ENCODE measurements at places on chromosomes 1 and 21.

DNA sequence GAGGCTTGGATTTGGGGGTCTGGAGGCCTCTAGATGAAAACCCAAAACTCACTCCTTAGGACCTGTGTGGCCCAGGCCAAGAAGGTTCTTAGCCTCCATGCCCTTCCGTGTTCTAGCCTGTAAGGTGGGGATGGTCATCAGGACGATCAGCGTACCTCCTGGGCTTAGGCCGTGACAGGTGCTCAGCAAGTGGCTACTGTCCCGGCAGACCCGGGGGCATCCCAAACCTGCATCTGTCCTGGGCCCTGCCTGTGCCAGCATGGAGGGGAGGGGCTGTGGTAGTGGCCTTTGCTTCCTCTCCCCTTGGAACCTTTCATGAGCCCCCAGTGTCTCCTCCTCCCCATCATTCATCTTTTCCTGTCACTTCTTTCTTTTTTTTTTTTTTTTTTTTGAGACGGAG, 22.7 kb upstream of the TRAPPC10 start:
- H3K27me3 ChIP-seq = peaks cover 43% of the 10 kb centered on the region
- H3K36me3 ChIP-seq = no peaks in the 10 kb centered on the region
- H3K4me3 ChIP-seq = no peak overlapping the region
- H3K27ac ChIP-seq = no peak overlapping the region
- no peak for DNase-seq
- H3K4me1 ChIP-seq = peaks cover 8% of the 10 kb centered on the region

DNA sequence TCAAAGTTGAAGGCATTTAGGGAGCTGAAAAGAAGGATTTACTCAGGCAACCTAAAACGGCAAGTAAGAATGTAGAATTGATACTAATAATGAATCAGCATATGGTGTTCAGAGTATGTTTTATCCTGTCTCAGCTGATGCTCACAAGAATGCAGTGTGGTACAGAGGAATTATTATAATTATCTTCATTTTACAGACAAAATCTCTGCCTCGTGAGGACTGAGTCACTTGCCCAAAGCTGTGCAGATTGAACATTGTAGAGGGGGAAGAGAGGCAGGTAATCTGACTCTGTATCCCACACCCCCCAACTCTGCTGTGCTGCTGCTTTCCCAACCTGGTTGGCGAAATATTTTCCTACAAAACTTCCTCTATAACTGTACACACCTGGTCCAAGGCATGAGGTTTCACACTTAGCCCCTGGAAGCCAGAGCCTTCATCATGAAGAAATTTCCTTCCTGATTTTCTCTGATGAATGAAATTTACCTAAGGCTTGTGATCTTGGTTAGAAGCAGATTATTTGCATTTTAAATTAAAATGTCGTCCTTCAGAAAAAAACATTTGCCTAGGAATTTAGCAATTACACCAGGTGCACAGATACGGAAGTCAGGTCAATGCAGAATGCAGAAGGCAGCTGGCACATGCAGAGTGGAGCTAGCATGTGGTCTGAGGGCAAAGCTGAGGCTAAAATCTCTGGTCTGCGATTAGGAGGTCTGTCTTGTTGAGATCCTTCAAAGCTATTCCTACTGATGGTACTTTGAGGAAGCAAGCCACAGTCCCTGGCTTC, 52.8 kb downstream of the DPT start:
- DNase-seq = no peak
- H3K27me3 ChIP-seq = no peaks in the 10 kb centered on the region
- no peak overlapping the region for H3K4me3 ChIP-seq
- H3K27ac ChIP-seq = no peak overlapping the region
- H3K4me1 ChIP-seq = no peaks in the 10 kb centered on the region

- H3K4me1 ChIP-seq = no peaks in the 10 kb centered on the region
- H3K27ac ChIP-seq = no peak overlapping the region
- no peak for DNase-seq
- no peaks in the 10 kb centered on the region for H3K36me3 ChIP-seq
- no peak overlapping the region for H3K4me3 ChIP-seq
Measured at GRCh38 chr1:60615666-60616065, 466.7 kb upstream of the NFIA start.

- no peak for DNase-seq
- no peaks in the 10 kb centered on the region for H3K36me3 ChIP-seq
- H3K4me1 ChIP-seq = peaks cover 37% of the 10 kb centered on the region
- H3K4me3 ChIP-seq = no peak overlapping the region
- no peaks in the 10 kb centered on the region for H3K27me3 ChIP-seq
Measured at GRCh38 chr1:22736501-22737080, 26.0 kb downstream of the EPHB2 start.

DNA sequence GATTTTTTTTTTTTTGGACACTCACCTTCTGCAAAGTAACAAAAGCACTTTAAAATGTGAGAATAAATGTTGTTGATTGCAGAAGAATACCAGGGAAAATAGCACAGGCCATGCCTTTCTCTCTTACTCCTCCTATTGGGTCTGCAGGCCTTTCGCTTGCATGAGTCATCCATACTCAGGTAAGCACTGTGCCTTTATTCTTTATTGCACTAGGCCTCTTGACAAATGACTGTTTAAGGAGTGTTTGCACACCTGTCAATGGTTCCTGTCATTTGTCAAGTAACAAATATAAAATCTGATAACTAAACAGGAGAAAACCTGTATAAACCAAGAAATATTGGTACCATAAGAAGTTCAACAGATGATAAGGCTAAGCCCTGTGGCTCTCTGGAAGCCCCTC, 106.5 kb downstream of the RGS7 start:
- no peak overlapping the region for H3K4me3 ChIP-seq
- DNase-seq = no peak
- H3K27me3 ChIP-seq = no peaks in the 10 kb centered on the region
- no peaks in the 10 kb centered on the region for H3K4me1 ChIP-seq

DNA sequence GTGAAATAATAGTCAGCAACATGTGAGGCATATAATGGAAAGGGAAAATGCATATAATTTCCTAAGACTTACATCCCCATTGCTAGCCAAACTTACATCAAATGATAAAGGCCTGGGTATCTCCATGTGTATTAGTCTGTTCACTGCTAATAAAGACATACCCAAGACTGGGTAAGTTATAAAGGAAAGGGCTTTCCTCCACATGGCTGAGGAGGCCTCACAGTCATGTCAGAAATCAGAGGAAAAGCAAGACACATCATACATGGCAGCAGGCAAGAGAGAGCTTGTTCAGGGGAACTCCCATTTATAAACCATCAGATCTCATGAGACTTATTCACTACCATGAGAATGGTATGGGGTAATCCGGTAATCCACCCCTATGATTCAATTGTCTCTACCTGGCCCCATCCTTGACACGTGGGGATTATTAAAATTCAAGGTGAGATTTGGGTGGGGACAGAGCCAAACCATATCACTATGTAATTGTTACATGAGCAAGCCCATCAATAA, 161.5 kb upstream of the SAMSN1 start:
- no peaks in the 10 kb centered on the region for H3K4me1 ChIP-seq
- H3K36me3 ChIP-seq = no peaks in the 10 kb centered on the region
- no peak overlapping the region for H3K27ac ChIP-seq
- DNase-seq = no peak
- no peaks in the 10 kb centered on the region for H3K27me3 ChIP-seq
- H3K4me3 ChIP-seq = no peak overlapping the region

GRCh38 chr1:67013573-67013972, 40.4 kb downstream of the SLC35D1 start:
- H3K27me3 ChIP-seq = no peaks in the 10 kb centered on the region
- peaks cover 26% of the 10 kb centered on the region for H3K36me3 ChIP-seq
- peak; percentile 84 for DNase-seq
- H3K27ac ChIP-seq = no peak overlapping the region

GRCh38 chr1:53574621-53575020, 115.4 kb downstream of the DMRTB1 start:
- peaks cover 31% of the 10 kb centered on the region for H3K27me3 ChIP-seq
- no peak overlapping the region for H3K4me3 ChIP-seq
- peaks cover 47% of the 10 kb centered on the region for H3K4me1 ChIP-seq
- H3K36me3 ChIP-seq = peaks cover 14% of the 10 kb centered on the region

DNA sequence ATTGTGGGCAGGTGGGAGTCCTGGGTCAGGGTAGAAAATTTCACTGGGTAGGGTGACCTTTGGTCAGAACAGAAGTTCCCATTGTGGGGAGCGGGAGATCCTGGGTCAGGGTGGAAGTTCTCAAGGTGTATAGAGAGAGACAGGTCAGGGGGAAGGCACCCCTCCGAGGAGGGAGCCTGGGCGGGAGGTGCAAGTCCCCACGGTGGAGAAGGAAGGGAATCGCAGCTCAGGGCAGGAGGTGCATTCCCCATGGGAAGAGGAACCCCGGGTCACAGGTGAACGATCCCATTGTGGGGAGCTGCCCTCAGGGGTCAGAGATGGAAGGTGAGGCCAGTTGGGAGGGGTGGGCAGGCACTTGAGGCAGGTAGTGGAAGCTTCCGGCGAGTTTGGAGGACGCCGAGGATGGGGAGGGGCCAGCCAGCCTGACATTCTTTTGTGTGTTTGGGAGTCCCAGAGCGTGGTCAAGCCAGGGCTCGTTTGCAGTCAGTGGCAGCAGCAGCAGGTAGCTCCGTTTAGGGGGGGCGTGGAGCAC, 637 bp downstream of the LYPLA2 start:
- H3K27ac ChIP-seq = peak overlapping the region; percentile 0
- peaks cover 46% of the 10 kb centered on the region for H3K36me3 ChIP-seq
- H3K27me3 ChIP-seq = no peaks in the 10 kb centered on the region
- H3K4me3 ChIP-seq = peak overlapping the region; percentile 99
- no peak for DNase-seq

DNA sequence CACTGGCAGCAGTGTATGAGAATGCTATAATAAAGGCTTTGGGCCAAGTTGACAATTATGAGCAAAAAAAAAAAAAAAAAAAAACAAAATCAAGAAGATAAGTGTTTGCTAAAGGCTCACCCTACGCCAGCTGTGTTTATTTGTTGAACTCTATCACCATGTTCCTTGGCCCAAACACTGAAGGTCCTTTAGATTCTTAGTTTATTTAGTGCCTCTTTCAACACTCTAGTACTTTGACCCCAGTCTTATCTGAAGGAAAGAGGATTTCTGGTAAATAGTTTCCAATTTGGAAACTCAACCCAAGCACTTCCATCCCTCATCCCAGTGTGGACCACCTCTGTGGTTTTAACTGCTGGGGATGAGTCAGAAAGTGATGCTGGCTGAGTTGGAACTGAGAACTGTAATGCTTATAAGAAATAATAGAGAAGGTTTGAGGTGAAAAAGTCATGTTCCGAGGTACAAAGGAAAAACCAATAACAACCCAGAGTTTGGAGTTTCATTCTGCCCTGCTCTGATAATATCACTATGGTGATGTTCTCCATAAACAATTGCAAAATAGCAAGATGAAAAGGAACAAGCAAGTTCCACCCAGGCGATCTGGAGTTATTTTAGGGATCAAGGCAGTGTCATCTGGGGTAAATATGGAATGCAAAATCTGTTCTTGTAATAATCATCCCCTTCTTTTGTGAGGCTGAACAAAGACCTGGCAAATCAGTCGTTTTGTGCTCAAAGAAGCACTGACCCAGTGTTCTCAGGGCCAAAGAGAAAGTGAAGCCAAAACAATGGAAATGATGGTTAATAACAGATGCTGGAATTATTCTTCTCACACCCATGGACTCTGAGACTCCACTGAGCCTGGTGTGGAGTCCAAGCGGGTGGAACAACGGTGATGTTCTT, 19.7 kb upstream of the CAPZB start:
- peaks cover 2% of the 10 kb centered on the region for H3K4me1 ChIP-seq
- DNase-seq = peak; percentile 89
- H3K4me3 ChIP-seq = no peak overlapping the region
- no peaks in the 10 kb centered on the region for H3K27me3 ChIP-seq
- H3K27ac ChIP-seq = no peak overlapping the region

DNA sequence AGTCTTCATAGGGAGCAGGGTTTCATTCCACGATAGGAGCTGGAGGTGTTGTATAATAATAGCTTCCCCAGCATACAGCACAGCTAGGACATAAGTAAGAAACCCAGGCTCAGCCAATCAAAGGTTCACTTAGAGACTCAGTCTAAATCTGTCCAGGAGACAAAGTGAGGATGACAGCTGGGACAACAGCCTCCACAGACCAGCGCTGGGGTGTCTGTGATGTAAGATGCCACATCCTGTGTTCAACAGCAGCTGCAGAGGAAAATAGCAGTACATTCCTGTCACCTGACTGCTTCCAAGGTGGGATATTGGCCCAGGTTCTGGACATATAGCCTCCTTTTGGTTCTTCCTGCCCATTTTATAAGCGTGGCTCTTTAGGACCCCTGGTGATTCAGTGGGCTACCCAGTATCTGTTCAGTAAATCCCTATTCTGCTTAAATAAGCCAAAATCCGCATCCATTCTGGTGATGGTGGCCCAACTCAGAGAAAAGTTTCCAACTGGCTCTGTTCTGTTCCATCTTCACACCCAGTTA, 176.8 kb upstream of the SYT6 start:
- no peaks in the 10 kb centered on the region for H3K4me1 ChIP-seq
- no peak overlapping the region for H3K27ac ChIP-seq
- no peak for DNase-seq
- no peak overlapping the region for H3K4me3 ChIP-seq
- H3K27me3 ChIP-seq = peaks cover 27% of the 10 kb centered on the region

DNA sequence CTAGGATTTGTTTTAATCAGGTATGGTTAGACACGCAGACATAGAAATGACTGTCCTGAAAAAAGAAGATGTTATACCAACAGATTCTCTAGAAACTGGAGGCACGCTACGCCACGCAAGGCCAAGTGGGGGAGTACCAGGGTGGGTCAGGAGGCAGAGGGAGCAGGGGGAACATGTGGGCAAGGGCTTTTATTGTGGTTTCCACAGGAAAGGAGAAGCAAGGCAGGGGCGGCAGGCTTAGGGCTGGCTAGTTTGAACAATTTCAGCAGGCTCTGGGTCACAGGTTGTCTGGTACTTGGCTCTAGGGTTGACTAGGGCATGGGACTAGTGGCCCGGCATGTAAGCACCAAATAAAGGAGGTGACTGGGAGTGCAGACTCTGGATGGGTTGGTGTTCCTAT, 7.2 kb downstream of the MTARC2 start:
- no peaks in the 10 kb centered on the region for H3K27me3 ChIP-seq
- H3K27ac ChIP-seq = no peak overlapping the region

DNA sequence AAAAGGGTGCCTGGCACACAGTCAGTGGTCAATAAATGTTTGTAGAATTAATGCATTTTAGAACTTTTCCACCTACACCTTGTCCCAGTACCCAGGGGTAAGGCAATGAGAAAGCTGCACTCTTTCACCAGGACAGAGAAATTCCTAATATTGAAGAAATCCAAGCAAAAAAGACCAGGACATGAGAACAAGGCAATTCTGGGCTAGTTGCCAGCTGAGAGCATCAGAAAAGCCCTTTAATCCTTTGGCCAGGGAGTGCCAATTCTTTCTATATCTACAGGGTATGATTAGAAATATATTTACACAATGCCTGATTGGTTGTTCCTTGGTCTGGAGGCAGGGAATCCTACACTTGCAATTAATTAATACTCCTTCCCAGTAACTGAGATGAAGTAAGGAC, 492.4 kb upstream of the NFIA start:
- no peak for DNase-seq
- H3K27me3 ChIP-seq = no peaks in the 10 kb centered on the region
- H3K4me3 ChIP-seq = no peak overlapping the region
- H3K36me3 ChIP-seq = no peaks in the 10 kb centered on the region
- no peaks in the 10 kb centered on the region for H3K4me1 ChIP-seq
- no peak overlapping the region for H3K27ac ChIP-seq

Measured in mesenchymal stem cell (in vitro differentiated cells and primary cell).